ENCODE measurements at places on chromosomes 7 and 10.
A peak's percentile ranks its signal among the peaks of the same experiment; 100 is the strongest.

GRCh38 chr7:91127959-91128358 lies 136.3 kb upstream of the FZD1 start:
- no peak for DNase-seq

GRCh38 chr7:114310345-114311110 lies 104.1 kb upstream of the FOXP2 start:
- no peak for DNase-seq

DNA sequence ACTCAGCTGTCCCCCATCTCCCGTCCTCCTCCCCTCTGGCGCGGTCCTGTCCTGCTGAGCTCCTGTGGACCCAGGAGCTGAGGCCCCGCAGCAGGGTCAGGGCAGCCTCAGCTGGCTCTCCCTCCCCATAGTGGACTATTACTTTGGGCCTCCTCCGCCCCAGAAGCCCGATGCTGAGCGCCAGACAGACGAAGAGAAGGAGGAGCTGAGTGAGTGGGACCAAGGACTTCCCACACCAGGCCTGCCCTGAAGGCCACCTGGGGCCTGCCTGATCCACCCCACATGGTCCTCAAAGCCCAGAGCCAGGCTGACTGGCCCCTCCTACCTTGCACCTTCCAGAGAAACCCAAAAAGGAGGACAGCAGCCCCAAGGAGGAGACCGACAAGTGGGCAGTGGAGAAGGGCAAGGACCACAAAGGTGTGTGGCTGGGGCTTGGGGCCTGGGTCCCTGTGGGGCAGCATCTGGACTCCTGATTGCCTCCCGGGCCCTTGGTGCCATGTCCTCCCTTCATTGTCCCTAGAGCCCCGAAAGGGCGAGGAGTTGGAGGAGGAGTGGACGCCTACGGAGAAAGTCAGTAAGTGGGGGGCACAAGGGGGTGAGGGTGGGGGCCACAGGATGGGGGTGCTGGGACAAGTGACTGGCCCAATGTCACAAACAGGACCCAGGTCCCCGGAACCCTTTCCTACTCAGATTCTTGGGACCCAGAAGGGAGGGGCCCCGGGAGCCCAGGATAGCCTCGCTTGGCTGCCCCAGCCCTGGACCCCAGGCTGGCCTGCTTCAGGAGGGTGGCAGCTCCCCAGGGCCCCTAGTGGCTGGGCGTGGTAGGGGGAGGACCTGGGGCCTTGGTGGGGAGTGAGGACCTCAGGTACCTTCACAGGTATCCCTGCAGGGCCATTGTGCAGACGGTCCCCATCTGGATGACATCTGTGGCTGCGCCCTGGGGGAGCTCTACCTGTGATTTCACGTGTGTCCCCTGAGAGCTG lies 4.9 kb downstream of the AEBP1 start:
- DNase-seq: no peak

GRCh38 chr7:128827971-128828711 lies 2.1 kb upstream of the FLNC start:
- DNase-seq: no peak

DNA sequence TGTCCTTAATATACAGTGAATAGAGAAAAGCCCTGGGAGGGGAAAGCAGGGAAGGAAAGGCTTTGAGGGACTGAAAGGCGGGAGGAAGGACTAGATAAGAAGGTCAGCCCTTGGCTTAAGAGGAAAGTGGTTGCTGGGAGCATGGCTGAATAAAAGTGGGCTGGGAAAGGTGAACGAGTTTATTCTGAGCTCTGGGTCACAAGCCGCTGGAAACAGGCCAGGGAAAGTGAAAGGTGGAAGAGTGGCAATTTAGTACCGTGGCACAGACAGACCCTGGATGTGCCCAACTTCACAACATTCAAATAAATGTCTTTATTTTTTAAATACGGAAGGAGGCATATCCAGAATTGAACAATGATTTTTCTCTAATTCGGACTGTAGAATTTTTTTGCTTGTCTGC lies 39.7 kb downstream of the TAC1 start:
- no peak for DNase-seq

DNA sequence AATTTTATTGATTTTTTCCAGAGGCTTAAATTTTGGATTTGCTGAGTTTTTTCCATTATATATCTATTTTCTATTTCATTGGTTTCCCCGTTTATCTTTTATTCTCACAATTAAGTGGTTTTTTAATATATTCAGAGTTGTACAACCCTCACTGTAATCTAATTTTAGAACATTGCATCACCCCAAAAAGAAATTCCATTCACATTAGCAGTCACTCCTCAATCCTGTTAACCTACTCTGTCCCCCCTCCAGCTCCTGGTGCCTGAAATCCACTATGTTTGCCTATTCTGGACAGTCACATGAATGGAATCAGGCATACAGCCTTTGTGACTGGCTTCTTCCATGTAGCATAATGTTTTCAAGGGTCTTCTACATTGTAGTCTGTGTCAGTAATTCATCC lies 55.8 kb upstream of the ITGA8 start:
- DNase-seq: no peak

DNA sequence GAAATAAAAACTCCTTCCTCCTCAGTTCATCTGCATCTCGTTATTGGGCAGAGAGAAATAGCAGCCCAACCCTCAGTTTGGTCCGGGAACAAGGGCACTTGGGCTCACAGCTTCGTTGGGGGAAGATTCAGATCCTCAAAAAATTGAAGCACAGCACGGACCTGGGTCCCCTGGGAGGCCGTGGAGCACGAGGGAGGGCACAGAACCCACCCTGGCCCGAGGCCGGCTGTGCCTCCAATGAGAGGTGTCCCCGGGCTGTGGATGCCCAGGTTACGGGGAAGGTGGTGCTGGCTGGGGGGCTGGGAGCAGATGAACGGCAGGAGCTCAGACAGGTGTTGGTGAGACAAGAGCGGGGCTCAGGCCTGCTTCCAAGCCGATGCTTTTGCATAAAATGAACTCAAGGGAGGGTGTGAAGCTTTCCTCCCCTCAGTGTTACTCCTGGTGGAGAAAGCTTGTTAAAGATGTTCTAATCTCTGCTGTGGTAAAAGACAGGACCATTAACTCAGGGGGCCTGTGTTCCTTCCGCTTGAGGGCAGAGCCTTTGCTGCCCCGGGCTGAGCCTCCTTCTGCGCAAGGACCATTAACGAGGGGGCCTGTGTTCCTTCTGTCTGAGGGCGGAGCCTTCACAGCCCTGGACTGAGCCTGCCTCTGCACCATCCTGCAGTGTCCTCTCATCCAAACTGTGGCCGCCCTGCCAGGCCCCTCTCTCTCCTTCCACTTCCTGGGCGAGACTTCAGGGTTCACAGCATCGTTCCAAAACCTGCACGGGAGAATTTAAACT lies 302.2 kb downstream of the ADARB2 start:
- no peak for DNase-seq

DNA sequence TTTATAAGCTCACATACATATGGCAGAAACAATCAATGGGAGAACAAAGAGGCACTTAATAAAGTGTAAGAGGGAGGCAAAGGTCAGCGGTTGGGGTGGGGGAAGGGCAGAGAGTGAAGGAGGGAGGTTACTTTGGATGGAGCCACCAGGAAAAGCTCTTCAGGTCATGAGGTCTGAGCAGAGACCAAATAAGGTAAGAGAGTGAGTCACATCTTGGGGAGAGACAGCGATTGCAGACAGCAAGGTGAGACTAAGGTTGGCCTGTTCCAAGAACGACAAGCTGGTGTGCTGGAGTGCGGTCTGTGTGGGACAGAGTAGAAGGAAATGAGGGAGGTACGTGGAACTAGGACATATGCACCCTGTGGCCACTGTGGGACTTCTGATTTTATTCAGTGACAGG lies 74.3 kb upstream of the TOMM7 start:
- no peak for DNase-seq

GRCh38 chr10:127148066-127148932 lies 48.1 kb downstream of the INSYN2A start:
- no peak for DNase-seq

- peak; percentile 72 for DNase-seq
These were observed at the start of gene CDK6 for GRCh38 chr7:92836489-92836999. Gene CDK6 (minus strand): TSS chr7:92836573. CDS start chr7:92833323, 3,250 bp downstream.

DNA sequence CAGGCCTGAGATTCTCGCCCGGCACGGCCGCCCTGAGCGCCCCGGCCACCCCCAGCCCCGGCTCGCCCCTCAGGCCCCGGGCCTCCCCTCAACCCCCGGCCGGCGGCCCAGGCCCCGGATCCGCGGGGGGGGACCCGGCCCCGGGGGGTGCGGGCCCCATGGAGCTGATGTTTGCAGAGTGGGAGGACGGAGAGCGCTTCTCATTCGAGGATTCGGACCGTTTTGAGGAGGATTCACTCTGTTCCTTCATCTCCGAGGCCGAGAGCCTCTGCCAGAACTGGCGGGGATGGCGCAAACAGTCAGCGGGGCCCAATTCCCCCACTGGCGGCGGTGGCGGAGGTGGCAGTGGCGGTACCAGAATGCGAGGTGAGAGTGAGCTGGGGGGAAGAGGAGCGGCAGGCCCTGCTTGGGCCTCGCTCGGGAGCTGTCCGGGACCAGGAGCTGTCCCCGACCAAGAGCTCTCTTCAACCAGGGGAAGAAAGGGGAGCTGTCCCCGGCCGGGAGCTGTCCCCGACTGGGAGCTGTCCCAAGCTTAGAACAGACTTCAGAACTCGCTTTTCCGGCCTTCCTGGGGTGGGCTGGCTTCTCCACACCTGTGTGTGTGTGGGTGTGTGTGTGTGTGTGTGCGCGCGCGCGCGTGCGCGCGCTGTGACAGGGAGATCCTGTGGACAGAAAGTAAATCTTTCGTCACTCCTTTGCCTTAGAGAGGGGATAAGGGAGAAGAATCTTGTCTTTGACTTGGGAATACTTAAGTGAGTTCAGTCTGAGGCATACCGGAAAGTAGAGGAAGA lies 510 bp downstream of the ZSWIM8 start:
- peak; percentile 43 for DNase-seq

- DNase-seq: no peak
These were observed 72.5 kb upstream of the CTBP2 start for GRCh38 chr10:125232841-125233240.

DNA sequence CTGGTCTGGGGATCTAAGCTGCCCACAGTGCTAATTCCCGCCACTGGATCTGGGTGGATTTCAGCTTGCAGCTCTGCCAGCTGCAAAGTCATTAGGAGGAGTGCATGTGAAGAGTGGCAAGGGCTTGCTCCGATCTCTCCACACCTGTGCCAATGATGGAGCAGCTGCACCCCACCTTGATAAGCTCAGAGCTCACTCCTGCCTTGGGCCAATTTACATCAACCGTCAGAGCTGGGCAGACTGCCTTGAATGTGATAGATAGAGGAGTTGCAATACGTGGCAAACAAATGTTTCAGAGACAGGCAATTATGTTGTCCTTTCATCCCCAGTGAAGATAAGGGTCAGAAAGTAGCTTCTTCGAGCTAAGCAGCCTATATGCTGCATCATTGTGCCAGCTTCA lies 379.9 kb downstream of the SH2D4B start:
- no peak for DNase-seq

GRCh38 chr10:131737543-131738395 lies 163.0 kb upstream of the PPP2R2D start:
- no peak for DNase-seq

DNA sequence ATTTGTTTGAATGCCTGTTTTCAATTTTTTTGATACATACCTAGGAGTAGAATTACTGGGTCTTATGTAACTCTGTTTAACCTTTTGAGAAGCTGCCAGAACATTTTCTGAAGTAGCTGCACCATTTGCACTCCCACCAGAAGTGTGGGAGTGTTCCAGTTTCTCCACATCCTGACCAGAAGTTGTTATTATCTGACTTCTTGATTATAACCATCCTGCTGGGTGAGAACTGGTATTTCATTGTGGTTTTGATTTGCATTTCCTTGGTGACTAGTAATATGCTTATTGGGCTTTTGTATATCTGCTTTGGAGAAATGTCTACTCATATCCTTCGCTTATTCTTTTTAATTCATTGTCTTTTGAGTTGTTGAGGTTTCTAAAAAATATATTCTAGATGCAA lies 117.2 kb upstream of the GLCCI1 start:
- DNase-seq: no peak

DNA sequence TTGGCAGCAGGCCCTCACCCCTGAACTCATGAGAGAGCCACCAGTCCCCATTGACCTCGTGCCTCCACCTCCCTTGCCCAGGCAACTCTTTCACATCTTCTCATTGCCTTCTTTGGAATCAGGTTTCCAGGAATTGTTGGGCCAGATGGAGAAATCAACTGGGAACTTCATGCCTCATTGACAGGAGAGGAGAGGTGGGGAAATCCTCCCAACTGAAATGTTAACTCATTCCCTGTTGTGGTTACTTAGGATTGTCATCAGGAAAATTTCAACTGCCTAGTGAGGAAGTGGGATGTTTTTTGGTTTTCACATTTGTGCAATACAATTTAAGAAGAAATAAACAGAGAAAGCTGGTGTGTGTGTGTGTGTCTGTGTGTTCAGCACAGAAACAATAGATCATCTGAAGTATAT lies 106.6 kb upstream of the INHBA start:
- DNase-seq: no peak

DNA sequence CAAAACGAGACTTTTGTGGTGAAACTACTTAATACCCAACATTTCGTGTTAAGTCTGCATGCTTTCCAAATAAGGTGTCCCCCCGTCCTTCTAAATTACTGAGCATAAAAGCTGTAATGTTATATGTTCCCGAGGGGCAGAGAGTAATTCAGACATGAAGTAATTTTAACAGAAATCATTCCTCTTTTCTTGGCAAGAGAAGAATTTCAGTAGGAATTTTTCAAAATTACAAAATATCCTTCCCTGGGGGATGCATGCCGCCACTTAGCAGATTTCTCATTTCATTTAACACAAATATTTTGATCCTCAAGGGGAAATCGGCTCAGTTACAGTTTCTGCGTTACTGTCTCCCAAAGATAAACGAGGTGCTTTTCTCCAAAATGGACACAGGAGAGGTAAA lies 213.2 kb upstream of the RHOBTB1 start:
- no peak for DNase-seq

DNA sequence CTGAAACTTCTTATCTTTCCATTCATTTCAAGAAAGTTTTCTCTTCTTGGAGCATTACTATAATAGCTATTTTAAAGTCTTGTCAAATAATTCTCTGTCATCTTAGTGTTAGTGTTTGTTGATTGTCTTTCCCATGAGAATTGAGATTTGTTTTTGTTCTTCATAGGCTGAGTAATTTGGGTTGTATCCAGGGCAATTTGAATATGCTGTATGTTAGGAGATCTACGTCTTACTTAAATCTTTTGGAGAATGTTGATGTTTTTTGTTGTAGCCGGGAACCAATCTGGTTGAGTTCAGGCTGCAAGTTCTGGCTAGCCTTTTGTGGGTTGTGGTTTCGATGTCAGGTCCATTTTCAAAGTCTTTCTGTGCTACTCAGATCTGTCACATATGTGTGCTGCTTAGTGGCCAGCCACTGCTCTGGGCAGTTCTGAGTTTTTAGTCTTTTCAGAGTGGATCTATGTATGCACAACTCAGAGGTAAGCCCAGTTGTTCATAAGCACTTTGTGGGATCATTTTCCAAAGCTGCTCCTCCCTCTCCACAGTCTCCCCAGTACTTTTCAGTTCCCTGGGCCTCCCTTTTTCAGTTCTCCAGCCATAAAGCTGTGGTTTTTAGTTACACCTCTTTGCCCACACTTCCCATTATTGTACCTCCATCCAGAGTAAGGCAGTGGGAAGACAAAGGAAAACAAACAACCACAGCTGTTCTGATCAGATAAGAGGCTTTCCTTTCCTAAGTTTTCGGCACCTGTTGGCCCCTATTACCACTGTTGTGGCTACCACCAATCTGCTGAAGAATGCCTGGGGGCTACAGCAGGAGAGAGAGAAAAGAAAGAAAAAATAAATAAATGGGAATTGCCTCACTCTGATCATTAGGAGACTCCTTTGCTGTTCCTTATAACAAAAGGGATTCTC lies 4.7 kb upstream of the CCNJ start:
- no peak for DNase-seq
